Skeletal muscle cell (primary cell): ENCODE measurements at places on chromosomes 4 and X.

DNA sequence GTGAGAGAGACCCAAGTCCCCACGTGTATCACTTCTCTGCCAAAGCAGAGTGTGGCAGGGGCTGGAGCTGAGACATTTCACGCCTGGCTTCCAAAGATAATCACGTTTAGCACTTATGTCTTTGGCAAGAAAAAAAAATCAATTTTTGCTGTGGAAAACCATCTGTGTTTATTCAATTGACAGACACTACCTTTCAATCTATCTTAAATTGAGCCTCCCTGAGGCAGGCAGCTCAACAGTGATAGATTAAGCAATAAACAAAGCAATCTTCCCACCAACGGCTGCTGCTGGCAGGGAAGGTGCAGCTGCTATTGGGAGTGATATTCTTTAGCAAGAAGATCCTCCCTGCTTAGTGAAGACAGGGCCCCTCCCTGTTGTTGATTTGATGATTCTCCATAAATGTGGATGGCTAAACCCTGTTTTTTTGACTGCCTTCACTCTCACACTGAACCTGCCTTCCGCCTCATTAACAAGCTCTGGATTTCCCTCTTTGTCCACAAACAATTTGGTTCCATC, 11.6 kb upstream of the MAGEB17 start:
- no peak for DNase-seq

DNA sequence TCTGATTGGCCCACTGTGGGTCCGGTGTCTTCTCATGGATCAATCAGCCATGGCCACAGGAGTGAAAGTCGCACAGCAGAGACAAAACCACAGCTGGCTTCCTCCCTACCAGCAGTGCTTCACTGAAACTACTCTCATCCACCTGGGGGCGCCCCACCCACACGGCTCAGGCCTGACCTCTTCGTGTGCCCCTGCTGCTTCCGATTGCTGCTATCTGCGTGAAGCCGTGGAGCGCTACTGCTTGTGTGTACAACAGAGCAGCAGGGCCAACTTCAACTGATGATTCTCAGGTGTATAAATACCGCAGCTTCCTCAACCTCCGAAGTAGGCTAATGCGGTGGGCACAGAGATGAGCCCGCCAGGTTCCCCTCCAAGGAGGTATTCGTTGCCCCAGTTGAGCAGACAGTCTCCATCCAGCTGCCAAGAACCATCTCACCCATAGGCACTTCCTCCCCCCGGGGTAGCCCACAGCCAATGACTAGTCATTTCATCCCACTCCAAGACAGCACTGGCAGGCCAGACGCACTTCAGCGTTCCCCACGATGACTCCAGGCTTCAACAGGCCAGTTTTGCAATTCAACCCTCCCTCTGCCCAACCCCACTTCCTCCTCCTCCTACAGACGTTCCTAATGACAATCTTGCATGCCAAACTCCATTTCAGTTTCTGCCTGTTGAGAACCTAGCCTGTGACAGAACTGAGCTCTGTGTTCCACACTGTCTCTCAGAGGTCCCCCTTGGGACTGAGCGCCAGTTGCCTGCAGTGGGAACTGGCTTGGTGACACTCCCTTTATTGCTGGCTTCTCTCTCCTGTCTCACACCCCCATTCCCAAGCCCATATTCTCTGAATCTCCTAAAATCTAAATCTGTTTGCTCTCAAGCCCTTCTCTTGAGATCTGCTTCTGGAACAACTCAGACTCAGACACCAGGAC, 41.3 kb upstream of the ATP6AP2 start:
- peak; percentile 31 for DNase-seq

DNA sequence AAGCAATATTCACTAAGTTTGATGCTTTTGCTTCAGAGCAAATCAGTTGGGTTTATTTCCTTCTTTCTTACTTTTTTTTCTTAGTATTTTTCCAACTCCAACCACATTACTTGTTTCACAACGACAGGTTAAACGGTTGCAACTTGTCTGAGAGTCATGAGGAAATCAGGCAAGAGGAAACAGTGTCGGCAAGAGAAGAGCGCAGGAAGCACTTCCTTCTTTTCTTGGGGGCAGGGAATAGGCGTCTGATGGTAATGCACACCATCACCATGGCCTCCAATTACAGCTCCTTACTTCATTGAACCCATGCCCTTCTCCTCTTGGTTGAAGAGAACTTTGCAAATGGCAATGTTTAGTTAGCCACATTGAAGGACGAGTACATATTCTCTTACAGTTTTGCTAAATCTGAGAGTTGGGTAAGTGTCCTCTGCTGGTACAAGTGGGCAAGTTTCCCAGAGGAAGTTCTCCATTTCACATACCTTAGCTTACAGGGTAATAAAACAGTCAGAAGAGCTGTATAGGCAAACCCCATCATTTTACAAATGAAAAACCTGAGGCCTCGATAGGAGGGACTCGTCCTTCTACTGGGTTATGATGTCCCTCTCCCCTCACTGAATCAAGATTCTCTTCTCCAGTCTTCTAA, 8.3 kb upstream of the CXCL8 start:
- DNase-seq, result no peak

- no peak for DNase-seq
Measured at GRCh38 chr4:32207456-32207855, 1487.3 kb downstream of the PCDH7 start.

GRCh38 chrX:38305971-38306370, 21.3 kb downstream of the RPGR start:
- DNase-seq, result peak; percentile 62

DNA sequence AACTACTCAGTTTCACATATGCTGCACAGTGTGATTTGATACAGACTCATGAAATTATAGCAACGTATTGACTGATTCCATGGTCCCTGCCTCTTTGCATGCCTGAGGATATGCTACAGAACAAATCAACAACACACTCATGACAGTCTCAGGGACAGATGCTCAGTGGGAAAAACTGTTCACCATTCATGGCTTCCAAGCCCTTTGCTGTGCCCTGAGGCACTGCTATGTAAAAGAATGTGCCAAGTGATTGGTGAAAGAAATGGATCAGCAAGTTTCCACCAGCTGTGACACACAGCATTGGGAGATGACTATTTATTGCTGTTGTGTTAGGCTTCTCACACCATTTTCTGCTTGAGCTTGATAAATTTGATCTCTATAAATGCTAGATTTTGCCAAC, 825.6 kb upstream of the INTU start:
- DNase-seq, result no peak

GRCh38 chrX:154382483-154383069, 3.5 kb downstream of the EMD start:
- DNase-seq, result no peak

GRCh38 chr4:88791274-88791673, 93.6 kb upstream of the NAP1L5 start:
- DNase-seq, result peak; percentile 13

DNA sequence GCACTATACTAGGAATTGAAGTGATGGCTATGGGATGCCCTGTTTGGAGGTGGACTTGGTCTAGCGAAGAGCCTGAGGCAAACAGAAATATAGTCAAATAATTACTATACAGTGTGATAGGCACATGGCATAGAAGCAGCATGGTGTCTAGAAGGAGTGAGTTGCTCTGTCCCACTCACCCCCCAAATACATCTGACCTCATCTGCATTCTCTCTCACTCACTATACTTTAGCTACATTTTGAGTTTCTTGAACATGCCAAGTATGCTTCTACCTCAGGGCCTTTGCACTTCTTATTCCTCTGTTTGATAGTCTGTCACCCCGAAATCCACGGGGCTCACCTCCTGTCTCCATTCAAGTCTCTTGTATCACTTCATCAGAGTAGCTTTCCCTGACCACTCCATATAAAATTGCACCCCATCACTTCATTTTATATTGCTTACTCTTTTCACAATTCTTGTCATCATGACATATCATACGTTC, 2.6 kb upstream of the FIP1L1 start:
- no peak for DNase-seq

GRCh38 chr4:159823743-159824142, 720.9 kb downstream of the RAPGEF2 start:
- DNase-seq, result peak; percentile 3
